ENCODE measurements at places on chromosomes 16 and 17.

GRCh38 chr17:62692721-62693431, 65.4 kb downstream of the MRC2 start:
- DNase-seq, result peak; percentile 30

- DNase-seq, result no peak
Observed at GRCh38 chr17:41792845-41793783, 6.6 kb upstream of the JUP start.

DNA sequence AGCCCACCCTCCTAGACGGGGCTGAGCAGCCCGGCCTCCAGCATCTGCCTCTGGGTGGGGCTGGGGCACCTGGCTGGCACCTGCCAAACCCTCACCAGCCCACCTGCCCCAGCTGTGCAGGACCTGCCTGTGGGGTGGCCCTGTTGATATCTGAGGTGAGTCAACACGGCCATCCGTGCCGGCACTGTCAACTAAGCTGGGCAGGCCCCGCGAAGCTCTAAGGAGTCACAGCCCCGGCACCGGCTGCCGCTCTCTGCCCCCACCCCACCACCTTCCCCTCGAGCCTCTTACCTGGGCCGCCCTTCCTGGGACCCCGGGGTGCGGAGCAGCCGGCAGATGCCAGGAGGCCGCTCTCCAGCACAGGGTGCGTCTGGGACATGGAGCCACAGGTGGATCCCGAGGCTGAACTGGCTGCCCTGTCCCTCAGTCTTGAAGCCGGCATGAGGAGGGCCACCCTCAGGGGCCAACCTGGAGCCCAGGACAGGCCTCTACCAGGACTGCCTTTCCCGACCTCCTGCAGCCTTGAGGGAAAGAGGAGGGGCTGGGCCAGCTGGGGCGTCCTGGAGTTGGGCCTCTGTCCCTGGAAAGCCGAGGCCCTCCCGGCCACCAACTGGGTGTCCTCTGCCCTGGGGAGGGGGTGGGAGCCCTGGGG, 515 bp downstream of the CBFA2T3 start:
- no peak for DNase-seq

- no peak for DNase-seq
Observed at GRCh38 chr16:68469796-68470460, 21.6 kb upstream of the SMPD3 start.

DNA sequence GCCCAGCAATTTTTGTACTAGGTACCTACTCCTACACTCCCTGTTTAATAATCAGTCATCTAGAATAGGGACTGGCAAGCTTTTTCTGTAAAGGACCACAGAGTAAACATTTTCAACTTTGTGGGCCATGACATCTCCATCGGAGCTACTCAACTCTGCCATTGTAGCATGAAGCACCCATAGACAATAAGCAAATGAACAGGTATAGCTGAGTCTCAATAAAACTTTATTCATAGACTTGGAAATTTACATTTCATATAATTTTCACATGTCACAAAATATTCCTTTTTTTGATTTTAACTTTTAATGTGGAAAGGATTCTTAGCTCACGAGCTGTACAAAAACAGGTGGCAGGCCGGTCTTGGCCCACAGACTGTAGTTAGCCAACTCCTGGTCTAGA, 345.8 kb downstream of the SOX9 start:
- DNase-seq, result no peak

GRCh38 chr16:53829186-53829747, 125.3 kb downstream of the FTO start:
- peak; percentile 29 for DNase-seq

GRCh38 chr17:15501282-15501681, 33.9 kb upstream of the CDRT4 start:
- DNase-seq, result no peak

GRCh38 chr16:74448990-74449389, 27.7 kb upstream of the CLEC18B start:
- peak; percentile 95 for DNase-seq

DNA sequence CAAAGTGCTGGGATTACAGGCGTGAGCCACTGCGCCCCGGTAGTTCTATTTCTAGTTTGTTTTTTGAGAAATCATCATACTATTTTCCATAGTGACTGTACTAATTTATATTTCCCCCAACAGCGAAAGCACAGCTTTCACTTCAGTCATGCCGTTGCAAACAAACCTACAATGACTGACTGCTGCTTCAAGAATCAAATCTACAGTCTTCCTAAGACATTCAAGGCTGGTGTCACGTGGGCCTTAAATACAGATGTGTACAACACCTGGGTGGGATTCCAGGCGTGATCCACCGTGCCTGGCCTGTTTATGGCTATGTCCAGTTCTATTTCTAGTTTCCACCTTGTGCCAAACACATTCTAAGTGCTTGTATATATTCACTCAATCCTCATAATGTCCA, 72.0 kb downstream of the ABCC6 start:
- no peak for DNase-seq

- DNase-seq, result no peak
Observed at GRCh38 chr16:16857012-16857411, 478.1 kb downstream of the NPIPA7 start.

DNA sequence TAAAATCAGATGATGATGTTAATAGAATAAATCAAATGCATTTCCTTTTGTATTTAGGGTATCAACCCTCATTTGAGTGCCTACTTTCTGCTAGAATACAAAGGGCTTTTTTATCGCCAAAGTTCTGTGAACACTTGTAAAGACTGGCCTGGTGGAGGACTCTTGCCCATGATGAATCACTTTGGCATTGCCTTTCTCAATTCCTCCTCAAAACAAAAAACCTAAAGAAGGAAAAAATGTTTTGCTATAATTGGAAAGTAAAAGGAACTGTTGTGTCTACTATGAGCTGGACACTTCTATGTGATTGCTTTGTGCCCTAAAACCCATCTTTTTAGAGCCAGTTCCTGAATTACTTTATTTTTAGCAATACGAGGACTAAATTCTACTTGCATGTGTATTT, 13.0 kb upstream of the DHRS11 start:
- peak; percentile 35 for DNase-seq

- no peak for DNase-seq
Observed at GRCh38 chr16:85304337-85304736, 192.1 kb upstream of the CIBAR2 start.

DNA sequence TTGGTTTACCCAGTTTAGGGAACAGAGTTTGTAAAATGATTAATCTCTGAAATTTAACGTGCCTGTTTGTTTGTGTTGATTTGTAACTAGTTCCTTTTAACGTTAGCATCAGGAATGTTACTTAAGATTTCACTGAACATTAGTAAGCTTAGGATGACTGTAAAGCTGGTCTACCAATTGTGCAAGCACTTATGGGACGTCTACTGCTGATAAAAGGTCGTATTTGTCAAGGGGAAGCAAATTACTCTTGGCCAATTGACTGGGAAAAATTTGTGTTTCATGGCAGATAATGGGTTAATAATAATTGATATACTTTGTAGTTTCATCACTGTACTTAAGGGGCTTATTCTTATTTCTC, 11.8 kb downstream of the METTL9 start:
- peak; percentile 49 for DNase-seq

All from AG10803 (cell line).